Myometrial cell (primary cell): ENCODE measurements at places on chromosomes 16 and 17. TPM values are rescaled to one million over a fixed set of nuclear protein-coding genes. Genes with fewer than 3 reads are reported as not detected.

Gene ABCA3
- total RNA-seq: 0.18 TPM in 1 of 2 replicates, not detected in the other

Gene CIBAR2
- total RNA-seq: not detected in 2 replicates

Gene TBC1D3G
- total RNA-seq: not detected in 2 replicates

Gene TERB1
- not detected in 2 replicates for total RNA-seq

Gene TLCD2
- 2.6 and 2.8 TPM in 2 replicates for total RNA-seq

Gene ABCC11
- 0.29 TPM in 1 of 2 replicates, not detected in the other for total RNA-seq

Gene CPNE7
- 14.7 and 24.5 TPM in 2 replicates for total RNA-seq

Gene PNMT
- total RNA-seq: 0.29 TPM in 1 of 2 replicates, not detected in the other

Gene CRAMP1
- total RNA-seq: 2.6 and 3.5 TPM in 2 replicates

Gene TBC1D3B
- total RNA-seq: not detected in 2 replicates

Gene NACA2
- not detected in 2 replicates for total RNA-seq

Gene ASIC2
- total RNA-seq: not detected in 2 replicates

Gene DRC3
- total RNA-seq: under 0.01 TPM in 2 replicates

Gene CD300LB
- total RNA-seq: not detected in 2 replicates

Gene UBE2Z
- 93.2 and 99.2 TPM in 2 replicates for total RNA-seq

Gene PRSS27
- total RNA-seq: 0.29 and 0.35 TPM in 2 replicates

Gene FOXF1
- total RNA-seq: 11.5 and 15.8 TPM in 2 replicates

Gene TBC1D3I
- not detected in 2 replicates for total RNA-seq

Gene VTN
- 0.29 and 1.4 TPM in 2 replicates for total RNA-seq

Gene ACOX1
- total RNA-seq: 35.6 and 41.8 TPM in 2 replicates

Gene ATAD5
- 1.1 and 1.2 TPM in 2 replicates for total RNA-seq

Gene ZNF48
- 7.2 and 9.7 TPM in 2 replicates for total RNA-seq
